ENCODE measurements at places on chromosomes 4 and X. TPM values are rescaled to one million over a fixed set of nuclear protein-coding genes. Genes with fewer than 3 reads are reported as not detected.

DNA sequence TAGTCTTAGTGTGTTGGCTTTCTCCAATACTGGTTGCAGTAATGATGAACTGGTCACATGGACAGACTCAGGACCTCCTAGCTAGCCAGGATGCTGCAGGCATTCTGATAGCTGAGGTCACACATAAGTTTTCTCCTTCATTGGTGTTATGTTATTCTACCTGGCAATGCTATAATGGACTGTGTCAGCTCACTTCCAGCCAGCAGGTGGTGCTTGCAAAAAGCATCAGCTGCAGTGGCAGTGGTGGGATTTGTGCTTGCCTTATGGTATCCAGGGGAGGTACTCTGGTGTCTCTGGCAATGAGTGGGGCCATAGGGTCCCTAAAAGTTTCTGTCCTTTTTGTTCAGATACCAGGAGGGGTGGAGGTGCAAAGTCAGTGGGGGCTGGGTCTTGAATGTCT lies 33.6 kb downstream of the ZNF330 start:
- no peak for DNase-seq

KIF4A gene
- polyA plus RNA-seq: 22.2 TPM

IL1RAPL1 gene
- polyA plus RNA-seq: 2.6 TPM

GRCh38 chrX:150334100-150334499 lies 29.0 kb upstream of the MAMLD1 start:
- no peak for DNase-seq

AR gene
- 2.3 TPM for polyA plus RNA-seq

SATL1 gene
- polyA plus RNA-seq: 0.55 TPM

- DNase-seq: no peak
Observed at GRCh38 chr4:145289403-145290076, 109.2 kb upstream of the OTUD4 start.

DNA sequence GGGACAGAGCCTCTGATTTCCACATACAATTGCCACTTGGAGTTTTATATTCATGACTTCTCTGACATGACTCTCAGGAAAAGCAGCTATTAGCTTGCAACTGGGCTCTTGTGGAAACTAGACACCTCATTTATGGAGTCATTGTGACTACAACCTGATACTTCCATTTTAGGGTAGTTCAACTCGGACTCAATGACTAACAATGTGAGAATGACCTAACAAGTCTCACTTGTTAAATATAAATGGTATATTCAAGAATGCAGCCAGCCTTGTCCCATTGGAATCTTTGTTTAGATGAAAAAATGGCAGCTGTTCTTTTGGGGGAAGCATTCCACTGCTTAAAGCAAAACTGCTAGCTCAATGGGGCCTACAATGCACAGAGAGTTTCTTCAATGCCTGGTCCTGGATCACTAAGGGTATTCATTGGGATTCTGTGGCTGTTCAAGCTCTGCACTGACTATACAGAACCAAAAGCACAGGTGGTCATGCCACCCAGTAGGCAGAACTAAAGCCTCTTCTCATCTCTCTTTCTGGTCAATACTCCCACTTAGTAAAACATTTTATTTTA lies 36.5 kb upstream of the GLRA3 start:
- DNase-seq: no peak

GRCh38 chrX:134369576-134369975 lies 90.4 kb upstream of the HPRT1 start:
- DNase-seq: no peak

DNA sequence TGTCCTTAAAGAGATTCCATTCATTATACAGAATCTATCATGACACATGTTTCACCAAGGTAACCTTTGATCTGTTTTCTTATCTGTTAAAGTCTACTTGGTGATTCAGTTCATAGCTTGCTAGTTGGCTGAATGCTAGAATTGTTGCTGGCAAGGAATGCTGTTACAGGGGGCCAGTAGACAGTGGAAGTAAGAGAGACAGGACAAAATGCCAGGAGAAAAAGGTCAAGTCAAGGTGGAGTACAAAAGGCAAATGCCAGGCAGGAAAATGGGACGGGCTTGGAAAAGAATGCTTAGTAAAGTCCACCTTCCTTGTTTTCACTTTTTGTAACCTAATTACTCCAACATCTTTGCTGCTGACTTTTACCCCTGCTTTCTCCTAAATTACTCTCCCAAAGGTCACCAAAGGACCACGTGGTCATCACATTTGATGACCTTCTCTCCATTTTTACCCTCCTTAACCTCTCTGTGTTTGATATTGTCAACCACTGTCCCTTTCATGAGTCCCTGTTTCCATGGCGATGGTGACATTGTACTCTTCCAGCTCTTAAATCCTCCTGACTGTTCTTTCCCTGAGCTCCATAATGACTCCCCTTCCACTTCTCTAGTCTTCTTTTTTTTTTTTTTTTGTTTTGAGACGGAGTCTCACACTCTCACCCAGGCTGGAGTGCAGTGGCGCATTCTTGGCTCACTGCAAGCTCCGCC lies 24.5 kb upstream of the TAPT1 start:
- DNase-seq: no peak

DNA sequence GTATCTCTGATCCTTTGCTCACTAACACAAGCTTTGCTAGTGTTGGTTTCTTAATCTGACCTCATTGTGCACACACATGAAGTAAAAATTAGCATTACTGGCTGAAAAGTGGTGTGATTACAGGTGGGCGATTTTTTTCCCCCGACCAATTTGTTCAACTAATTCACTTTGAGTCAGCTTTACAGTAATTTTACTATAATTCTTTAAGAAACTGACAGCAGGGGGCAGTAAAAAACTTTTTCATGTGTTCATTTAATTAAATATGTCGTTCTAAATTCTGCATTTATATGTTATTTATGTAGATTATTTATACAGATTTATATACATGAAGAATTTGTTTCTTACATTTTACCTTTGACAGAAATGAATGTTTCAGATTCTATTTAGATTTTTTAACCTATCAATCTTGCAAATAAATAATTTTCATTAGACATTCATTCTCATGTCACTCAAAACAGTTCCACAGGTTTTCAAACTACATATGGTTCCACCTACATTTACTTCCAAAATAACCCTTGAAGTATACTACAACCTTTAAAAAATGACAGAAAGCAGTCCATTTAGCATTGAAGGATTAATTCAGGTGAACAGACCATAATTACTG lies 17.5 kb downstream of the PALLD start:
- DNase-seq: no peak

GRCh38 chr4:78002260-78002659 lies 54.9 kb upstream of the FRAS1 start:
- DNase-seq: no peak

- no peak for DNase-seq
Observed at GRCh38 chrX:66039944-66040343, at the start of gene VSIG4. Gene VSIG4, minus strand, starts transcription at chrX:66040080. Its CDS starts 82 bp downstream, at chrX:66039998.

- DNase-seq: peak; percentile 2
Observed at GRCh38 chrX:131366407-131366806, 77.3 kb upstream of the IGSF1 start.

DNA sequence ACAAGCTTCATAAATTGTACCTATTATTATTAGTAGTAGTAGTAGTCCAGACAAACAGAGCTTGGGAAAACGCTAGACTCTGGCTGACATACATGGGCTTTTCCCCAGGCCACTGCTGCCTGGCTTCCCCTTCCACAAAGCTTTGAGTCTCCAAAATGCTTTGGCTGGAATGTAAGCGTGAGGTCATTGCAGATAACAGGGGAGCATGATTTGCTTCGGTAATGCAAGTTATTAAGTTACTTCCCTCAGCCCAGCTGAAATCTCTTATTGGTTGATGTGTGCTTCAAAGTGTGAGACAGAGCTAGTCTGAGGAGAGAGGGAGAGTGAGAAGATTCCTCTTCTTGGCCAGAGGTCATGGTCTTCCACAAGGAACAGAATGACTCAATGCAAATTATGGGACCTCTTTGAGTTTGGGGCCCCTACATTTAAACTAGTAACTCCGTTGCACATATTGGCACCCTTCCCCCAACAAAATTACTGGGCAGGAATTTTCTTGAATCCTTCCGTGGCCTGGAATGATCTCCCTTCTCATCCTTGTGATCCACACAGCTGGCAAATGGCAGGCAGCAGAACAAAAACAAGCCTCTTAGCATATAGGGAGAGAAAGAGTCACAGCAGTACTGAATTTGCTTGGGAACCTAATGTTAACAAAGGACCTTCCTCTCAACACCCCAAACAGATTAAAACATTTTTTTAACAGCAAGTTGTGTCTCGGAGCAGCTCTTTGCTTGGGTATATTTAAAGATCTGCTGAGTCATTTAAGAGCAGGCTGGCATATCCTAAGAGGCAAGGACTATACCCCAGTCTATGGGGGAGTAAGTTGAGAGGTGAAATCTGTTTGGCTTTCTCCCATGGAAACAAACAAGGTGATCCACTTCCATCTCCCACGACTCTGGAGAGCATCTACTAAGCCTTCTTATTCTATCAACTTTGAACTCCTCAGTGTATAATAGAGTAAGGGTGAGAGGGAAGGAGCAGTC lies 19.9 kb downstream of the AR start:
- no peak for DNase-seq

DNA sequence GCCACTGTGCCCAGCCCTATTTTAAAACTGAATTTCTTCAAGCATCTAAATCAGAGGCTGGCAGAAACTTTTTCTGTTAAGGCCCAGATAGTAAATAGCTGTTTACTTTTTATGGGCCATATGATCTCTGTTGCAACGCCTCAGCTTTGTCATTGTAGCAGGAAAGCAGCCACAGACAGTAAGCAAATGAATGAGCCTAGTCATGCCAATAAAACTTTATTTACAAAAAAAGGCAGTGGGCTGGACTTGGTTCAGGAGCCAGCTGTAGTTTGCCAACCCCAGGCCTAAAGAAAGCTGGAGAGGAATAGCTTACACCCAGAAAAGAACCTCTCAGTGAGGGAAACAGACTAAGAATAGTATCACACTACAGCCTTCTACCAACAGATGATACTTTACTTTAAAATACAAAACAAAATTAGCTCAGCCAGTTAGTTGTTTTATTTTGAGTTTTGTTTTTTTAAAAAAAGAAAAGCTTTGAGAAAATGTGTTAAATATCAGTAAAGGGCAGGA lies 25.5 kb downstream of the CHST7 start:
- no peak for DNase-seq

GRCh38 chr4:117421706-117422105 lies 336.3 kb upstream of the TRAM1L1 start:
- no peak for DNase-seq

LRIT3 gene
- 0.71 TPM for polyA plus RNA-seq

DNA sequence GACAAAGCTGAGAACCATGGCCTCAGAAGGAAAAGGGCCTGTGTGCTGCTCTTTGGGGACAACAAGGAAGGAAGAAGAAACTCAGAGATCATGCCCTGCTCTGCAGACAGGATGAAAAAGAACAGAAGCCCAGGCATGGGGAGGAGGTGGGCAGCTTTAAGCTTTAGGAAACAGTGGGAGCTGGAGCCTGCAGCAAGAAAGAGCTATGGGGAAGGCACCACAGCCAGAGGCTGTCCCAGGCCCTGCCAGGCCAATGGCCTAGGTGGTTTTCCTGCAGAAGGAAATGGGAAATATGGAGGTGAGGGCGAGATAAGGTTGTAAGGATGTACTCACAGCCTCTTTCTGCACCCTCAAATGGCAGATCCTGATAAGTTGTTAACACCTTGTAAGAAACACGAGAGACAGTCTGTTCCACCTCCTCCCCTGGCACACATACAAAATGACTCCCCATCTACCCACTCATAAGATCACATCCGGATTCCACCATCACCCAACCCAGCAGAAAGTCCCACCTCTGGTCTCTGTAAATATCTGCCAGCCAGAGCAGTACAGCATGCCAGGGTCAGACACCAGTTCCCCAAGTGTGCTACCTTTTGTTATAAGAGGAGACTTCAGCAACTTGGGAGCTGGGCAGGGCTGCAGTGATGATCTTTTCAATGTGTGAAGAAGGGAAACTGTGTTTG lies 105.2 kb downstream of the RTL5 start:
- no peak for DNase-seq

DNA sequence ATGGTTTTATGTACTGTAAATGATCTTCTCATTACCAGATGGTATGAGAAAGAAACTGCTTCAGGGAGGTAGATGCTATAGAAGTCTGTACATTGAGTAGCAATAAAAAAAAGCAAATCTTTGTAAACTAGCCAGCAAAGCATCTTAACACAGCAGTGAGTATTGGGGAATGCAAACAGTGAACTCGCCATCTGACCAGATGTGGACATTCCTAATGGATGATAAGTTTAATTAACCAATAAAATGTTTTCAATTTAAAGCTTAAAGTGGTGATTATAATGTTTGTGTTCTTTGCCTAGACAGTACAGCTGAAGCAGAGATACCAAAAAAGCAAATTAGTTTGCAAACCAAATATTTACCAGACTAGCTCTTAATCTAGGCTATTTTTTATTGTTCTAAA lies 1144.2 kb downstream of the FAT4 start:
- DNase-seq: no peak

DNA sequence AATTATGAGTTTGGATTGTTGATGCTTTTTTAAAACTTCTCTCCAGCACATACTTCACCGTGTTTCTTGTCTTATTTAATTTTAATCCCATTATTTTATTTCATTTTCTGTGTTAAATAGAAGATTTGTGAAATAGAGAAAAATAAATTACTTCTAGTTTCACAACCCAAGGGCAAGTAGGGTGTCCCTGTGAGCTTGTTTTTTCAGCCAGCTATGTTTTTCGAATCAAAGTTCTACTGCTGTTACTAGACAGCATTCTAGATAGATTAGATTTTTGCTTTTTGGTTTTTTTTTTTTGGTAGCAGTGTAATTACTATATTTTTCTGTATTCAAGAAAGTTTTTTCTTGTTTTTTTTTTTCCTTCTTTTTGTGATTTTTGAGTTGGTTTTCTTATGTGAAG lies 59.9 kb downstream of the RBPJ start:
- no peak for DNase-seq

- DNase-seq: no peak
Observed at GRCh38 chr4:138666366-138666765, 349.2 kb upstream of the NOCT start.

GRCh38 chr4:61877893-61878292 lies 677.8 kb downstream of the ADGRL3 start:
- DNase-seq: no peak

- DNase-seq: no peak
Observed at GRCh38 chr4:74109870-74110605, 11.0 kb upstream of the CXCL2 start.

- no peak for DNase-seq
Observed at GRCh38 chr4:26028793-26029567, 115.0 kb downstream of the SMIM20 start.

CACNA1F gene
- polyA plus RNA-seq: 0.29 TPM

GRCh38 chr4:123876143-123876542 lies 479.5 kb downstream of the SPRY1 start:
- no peak for DNase-seq

IL13RA1 gene
- polyA plus RNA-seq: 54.5 TPM
